ENCODE measurements at places on chromosomes 16 and 17.

- no peak for DNase-seq
Observed at GRCh38 chr17:62963296-62963695, 2.7 kb upstream of the TANC2 start.

DNA sequence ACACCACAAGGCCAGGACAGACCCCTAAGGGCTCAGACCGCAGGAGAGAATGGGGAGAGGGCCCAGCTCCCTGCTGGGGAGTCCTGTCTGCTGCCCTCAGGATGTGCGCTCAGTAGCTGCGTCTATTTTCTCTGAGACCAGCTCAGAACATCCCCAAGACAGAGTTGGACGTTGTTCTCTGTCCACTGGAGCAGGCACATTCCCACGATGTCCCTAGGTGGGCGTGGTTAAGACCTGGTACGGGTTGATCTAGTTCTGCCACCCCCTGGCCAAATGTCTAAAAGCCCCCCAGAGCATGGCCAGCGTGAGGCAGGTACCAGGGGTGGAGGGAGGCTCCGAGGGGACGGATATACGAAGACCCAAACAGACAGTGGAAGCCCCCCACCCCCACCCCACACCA lies 842 bp upstream of the CALB2 start:
- no peak for DNase-seq

DNA sequence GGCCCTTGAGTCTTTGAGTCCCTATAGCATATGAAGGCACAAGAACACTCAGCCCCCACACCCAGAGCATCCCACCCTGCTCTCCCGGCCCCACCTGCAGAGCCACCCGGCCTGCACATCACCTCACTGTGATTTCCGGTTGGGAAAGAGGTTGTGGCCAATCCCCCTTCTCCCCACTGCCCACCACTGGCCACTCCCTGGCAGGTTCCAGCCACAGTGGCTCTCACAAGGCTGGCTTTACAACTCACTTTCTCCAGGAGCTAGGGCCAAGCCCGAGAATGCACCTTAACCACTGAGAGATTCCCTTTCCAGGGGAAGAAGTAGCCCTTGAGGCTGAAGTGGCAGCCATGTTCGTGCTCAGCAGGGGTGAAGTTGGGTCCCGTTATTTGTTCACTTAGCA lies 123.9 kb downstream of the C16orf78 start:
- no peak for DNase-seq

DNA sequence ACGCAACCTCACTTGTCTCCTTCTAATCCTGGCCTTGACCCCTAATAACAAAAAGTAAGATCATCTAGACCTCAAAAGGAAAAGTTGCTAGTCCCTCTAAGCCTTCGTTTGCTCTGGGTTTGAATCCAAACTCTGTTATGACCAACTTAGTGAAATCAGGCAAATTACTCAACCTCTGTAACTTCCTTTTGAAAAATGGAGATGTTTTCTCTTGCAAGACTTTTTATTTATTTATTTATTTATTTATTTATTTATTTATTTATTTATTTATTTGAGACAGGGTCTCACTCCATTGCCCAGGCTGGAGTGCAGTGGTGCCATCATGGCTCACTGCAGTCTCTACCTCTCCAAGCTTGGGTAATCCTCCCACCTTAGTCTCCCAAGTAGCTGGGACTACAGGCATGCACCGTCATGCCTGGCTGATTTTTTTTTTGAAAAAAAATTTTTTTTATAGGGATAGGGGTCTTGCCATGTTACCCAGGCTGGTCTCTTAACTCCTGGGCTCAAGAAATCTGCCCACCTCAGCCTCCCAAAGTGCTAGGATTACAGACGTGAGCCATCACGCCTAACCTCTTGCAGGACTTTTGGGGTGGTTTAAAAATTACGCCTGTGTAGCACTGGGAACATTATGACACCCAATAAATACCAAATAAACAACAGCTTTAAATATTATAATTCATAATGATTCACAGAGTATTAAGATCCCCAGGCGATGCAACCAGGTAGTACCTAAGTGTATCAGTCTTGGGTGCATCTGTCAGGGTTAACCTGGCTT lies 63.4 kb downstream of the PITPNC1 start:
- DNase-seq: no peak

DNA sequence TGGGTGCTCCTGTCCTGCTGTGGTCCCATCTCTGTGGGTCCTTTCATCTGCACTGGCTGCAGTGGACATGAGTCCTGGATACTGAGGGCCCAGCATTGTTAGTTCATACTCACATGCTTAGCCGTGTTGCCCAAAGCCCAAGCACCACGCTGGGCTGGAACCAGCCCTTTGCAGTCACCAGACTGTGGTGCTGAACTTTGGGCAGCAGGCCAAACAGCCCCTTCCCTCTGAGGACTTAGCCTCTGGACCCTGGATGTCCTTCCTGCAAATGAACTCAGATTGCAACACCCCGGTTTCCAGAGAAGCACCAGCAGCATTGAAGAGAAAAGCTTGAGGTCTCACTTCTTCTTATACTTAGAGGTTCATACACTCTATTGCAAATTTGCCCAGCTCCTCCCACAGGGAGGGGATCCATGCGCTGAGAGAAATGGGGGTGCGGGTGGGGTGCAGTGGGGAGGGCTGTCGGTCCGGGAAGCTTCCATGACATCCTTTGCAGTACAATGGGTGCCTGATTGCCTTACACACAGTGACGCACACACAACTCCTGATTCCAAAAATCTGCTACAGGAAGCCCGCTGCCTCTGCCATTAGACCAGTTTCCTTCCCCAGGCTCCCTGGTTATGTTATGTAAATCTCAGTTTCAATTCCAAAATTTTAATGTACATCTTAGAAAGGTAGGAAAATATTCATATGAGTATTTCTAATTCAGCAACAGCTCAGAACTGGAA lies 65.8 kb downstream of the RGS9 start:
- DNase-seq: no peak

DNA sequence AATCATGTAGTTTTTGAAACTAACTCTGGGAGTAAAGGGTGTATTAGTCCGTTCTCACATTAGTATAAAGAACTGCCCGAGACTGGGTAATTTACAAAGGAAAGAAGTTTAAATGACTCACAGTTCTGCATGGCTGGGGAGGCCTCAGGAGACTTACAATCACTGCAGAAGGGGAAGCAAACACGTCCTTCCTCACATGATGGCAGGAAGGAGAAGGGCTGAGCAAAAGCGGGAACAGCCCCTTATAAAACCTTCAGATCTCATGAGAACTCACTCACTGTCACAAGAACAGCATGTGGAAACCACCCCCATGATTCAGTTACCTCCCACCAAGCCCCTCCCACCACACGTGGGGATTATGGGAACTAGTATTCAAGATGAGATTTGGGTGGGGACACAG lies 256.5 kb upstream of the TNRC6C start:
- DNase-seq: no peak

GRCh38 chr16:11175106-11175786 lies 80.8 kb downstream of the SOCS1 start:
- DNase-seq: no peak

GRCh38 chr17:76872874-76873221 lies 4.6 kb downstream of the MGAT5B start:
- no peak for DNase-seq

- peak; percentile 99 for DNase-seq
Observed at GRCh38 chr16:15643048-15643945, at the start of gene MARF1. Gene MARF1, minus strand, starts transcription at chr16:15643154. Its CDS starts 3,921 bp downstream, at chr16:15639233.

GRCh38 chr17:56884483-56885311 lies 29.2 kb downstream of the TRIM25 start:
- no peak for DNase-seq

DNA sequence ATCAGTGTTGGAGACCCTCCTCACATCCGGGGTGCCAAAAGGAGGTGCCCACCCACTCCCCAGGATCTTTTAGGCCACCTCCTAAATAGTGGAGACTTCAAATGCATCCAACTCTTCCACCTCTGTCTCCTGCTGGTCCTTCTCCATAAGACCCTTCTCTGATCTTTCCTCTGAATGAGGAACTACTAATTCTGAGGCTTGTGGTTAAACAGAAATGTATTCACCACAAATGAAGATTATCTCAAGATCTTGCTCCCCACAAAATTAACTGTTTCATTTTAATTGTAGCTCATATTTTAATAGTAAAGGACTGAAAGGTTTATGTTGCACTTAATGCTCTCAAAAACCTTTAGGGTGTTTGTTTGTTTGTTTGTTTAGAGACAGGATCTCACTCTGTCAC lies 34.1 kb downstream of the TLE7 start:
- no peak for DNase-seq

- DNase-seq: peak; percentile 90
Observed at GRCh38 chr17:82273327-82274133, at the start of gene CSNK1D. Gene CSNK1D, minus strand, starts transcription at chr17:82273700. Its CDS starts 319 bp downstream, at chr17:82273381.

DNA sequence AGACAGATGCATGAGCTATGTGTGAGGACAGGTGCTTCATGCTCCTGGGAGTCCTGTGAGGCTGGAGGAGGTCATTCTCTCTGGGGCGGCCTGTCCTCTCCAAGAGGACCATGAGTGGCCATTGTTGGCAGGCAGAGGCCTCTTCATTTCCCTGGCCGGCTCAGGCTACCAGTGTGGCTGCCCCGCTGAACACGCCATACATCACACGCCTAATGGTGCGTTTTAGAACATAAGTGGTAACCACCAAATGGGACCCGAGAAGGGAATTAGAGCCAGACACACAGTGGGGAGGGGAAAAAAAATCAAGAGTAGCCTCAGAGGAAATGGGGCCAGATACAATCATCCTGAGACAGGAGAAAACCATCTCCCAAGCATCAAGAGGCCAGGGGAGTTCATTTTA lies 140.0 kb downstream of the SPACA3 start:
- DNase-seq: no peak

DNA sequence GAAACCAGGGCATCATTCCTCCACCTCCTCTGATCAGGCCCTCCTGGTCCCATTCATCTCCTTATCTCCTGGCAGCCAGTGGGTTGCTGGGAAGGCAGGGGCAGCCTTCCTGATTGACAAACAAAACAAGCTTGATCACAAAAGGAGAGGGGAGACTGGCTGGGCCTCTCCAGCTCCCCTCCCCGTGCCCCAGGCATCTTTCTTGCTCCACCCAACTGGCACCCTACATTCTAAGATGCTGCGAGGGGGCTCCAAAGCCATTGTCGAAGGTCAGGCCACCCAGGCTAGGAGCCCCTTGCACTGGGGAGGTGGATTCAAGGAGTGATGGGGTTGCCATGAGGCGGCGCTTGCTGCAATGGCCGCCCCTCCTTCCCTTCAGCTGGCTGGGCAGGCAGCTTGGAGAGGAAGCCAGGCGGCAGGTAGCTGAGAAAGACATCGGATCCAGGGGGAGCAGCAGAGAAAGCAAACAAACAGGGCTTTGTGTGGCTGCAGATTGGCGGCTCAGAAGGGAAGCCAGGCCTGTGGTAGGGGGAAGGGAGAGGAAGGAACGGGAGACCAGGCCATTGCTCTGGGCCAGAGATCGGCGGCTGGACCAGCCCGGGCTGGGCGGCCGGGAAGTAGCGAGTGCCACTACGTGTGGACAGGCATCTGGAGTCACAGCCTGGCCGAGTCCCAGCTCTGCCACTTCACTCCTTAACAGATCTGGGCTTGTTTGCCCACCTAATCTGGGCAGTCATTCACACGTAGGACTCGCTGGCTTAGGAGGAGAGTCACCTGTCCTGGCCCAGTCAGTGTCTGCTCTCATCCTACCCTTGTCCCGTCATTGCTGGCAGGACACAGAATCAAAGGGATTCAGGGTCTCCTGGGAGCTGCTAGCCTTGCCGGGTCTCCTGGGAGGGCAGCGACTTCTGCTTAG lies 12.3 kb downstream of the RAI1 start:
- DNase-seq: no peak

GRCh38 chr17:21177854-21178600 lies 35.9 kb downstream of the TMEM11 start:
- no peak for DNase-seq

DNA sequence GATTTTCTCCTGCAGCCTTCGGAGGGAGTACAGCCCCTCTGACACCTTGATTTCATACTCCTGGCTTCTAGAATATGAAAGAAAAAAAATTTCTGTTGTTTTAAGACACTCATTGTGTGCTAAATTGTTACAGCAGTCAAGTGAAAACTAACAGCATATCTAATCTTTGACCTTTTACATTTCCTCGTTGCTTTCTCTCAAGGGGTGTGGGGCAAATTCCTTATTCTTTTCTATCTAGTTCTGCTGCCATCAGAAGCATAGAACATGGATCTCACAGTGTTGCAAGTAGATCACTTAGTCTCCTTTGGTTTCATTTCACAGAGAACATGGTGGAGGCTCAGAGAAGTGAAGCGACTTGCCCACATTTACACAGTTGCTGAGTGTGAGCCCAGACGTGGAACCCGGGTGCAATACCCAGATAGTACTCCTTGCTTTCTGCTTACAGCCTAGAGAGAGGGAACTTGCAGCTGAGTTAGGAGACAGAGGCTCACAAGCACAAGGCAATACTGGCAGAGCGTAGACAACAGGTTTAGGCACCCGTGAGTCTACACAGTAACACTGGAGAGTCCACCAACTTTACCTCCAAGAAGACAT lies 28.7 kb upstream of the MMD start:
- DNase-seq: no peak

- DNase-seq: no peak
Observed at GRCh38 chr17:49101054-49101534, 31.5 kb upstream of the B4GALNT2 start.

GRCh38 chr16:51868631-51869030 lies 678.3 kb downstream of the TOX3 start:
- DNase-seq: no peak

DNA sequence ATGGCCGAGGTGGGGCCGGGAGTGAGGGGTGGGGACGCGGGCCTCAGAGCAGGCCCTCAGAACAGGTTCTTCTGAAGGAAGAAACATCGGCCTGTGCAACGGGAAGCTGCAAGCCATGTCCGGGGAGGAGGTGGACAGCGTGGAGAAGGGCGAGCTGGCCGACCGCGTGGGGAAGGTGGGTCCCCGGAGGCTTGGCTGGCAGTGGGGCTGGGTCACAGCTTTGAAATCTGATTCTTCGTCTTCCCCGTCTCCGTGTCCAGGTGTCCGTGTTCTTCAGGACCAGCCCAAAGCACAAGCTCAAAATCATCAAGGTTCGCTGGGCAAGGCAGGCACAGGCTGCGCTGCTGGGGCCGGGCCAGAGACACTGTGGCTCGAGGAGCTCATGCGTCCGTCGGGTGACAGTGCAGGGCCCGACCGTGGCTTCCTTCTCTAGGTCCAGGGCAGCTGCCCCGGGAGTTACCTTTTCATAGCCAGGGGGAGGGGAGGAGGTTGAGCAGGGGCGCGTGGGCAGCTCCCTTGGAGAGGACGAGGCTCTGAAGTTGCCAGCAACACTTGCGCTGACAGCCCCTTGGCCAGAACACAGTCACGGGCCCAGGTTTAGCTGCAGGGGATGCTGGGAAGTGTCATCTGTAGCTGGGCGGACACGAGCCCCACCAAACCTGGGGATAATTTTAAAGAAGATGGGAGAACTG lies 51.3 kb downstream of the MEAK7 start:
- no peak for DNase-seq

GRCh38 chr17:43389046-43389947 lies 9.5 kb upstream of the ARL4D start:
- DNase-seq: peak; percentile 84

DNA sequence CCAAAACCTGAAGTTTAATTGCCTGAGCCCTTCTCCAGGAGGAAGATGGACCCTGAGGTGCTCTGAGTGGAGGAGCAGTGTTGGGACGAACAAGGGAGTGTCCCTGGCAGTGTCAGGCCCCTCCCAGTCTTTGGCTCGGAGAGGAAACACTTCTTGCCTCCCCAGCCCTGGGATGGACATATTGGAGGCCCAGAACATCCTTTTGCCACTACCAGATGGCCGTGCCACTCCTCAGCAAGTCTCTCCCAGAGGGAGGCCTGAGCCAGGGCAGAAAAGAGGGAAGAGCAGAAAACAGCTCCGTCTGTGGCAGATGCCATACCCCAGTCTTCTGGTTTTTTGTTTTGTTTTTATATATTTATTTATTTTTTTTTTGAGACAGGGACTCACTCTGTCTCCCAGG lies 91.5 kb upstream of the CRHR1 start:
- DNase-seq: no peak

- no peak for DNase-seq
Observed at GRCh38 chr17:1590029-1590746, 27.6 kb upstream of the PITPNA start.
